Midbrain (tissue), 1 donor: ENCODE measurements at places on chromosomes 12 and 14.

- DNase-seq = no peak
Measured at GRCh38 chr12:76041406-76041805, 9.8 kb upstream of the PHLDA1 start.

GRCh38 chr14:71478542-71478941 lies 453.7 kb upstream of the RGS6 start:
- peak; percentile 23 for DNase-seq

DNA sequence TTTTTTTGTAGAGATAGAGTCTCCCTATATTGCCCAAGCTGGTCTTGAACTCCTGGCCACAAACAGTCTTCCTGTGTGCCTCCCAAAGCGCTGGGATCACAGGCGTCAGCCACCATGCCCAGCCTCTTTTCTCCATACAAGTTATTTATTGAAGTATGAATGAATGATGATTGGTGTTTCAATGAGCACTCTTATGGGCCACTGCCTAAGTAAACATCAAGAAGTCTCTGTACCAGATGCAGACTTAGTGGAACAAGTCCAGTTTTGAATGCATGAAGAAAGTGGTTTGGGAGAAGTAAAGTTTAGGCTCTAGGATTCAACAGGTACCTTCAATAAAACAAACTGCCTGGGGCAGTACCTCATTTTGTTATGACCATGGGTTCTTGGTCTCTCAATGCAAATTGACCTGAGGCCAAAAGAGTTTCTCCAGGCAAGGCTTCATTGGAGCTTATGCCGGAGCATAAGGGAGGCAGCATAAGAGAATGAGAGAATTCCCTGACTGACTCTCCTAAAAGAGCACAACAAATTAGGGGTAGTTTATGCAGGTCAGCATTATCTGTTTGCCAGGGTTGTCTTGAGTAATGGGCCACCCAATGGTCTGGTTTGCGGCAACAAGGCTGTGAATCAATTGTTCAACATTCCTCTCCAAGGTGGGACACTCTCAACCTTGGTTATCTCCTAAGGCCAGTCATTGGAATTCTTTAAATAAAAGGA lies 1.1 kb upstream of the GMFB start:
- no peak for DNase-seq

DNA sequence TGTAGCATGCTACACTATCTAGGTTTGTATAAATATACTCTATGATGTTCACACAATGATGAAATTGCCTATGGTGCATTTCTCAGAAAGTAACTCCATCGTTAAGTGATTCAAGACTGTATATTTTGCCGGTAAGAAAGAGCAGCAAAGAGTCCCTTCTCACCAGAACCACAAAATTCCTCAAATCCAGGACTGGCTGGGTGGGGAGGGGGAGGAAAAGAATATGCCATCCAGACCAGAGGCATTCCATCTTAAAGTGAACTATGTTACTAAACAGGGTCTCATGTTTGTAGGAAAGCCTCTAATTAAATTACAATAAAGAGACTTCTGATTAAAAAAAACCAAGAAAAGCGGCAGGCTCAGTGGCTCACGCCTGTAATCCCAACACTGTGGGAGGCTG lies 11.5 kb downstream of the UBE2N start:
- no peak for DNase-seq

DNA sequence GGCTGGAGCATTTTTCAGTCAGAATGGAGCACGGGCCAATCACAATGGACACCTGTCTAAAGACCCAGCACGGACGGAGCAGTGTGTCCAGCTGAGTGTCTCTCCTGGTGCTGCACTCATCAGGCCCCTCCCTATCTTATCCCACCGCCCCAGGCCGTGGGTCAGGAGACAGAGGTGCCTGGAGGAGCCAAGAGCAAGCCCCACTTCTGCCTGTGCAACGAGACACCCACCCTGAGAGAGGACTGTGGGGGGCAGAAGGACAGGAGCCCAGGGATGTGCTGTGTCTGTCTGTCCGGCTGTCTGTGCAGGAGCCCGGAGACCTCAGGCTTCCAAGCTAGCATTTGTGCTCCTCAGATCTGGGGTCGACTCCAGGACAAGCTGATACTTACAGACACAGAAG lies 69.6 kb upstream of the SFSWAP start:
- no peak for DNase-seq

GRCh38 chr14:69610874-69611171 lies 573 bp upstream of the SUSD6 start:
- DNase-seq = peak; percentile 41

GRCh38 chr12:53113951-53114350 lies 10.7 kb downstream of the SOAT2 start:
- DNase-seq = no peak

- no peak for DNase-seq
Measured at GRCh38 chr14:58537004-58537403, 100.8 kb upstream of the DACT1 start.

- DNase-seq = no peak
Measured at GRCh38 chr12:6469092-6469491, 1.4 kb downstream of the VAMP1 start.

- DNase-seq = peak; percentile 76
Measured at GRCh38 chr12:5745251-5745888, 199.7 kb downstream of the ANO2 start.

- DNase-seq = no peak
Measured at GRCh38 chr12:103887738-103888137, 42.5 kb upstream of the HSP90B1 start.

GRCh38 chr14:51304941-51305340 lies 64.9 kb downstream of the TMX1 start:
- DNase-seq = no peak

DNA sequence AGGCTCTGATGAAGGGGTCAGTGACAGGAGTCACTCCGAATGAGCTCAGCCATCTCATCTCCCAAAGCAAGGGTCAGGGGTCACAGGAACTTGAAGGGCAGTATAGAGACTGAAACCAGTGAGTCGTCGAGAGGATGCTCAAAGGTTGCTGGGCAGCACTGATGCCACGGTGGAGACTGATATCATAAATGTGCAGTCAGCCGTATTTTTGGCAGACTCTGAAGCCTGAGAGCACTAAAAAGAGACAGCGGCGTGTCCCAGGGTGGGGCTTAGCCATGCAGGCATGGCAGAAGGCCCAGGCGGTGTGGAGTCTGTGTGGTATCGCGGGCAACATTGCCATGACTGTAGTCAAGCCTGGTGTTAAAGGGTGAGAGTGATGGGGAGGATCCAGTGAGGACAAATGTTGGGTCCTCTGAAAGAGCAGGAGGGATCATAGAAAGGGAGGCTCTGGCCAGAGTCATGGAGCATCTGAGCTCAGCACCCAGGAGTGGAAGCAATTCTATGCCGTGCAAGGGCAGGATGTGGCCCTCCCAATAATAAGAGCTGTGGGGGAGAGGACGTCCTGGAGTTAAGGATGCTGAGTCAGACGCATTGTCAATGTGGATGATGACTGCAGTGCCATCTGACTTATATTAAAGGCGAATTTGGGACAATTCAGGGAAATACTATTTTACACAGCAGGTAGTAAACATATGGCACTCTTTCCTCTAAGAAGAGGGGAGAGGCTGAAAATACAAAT lies 241.2 kb upstream of the FKBP4 start:
- DNase-seq = no peak

DNA sequence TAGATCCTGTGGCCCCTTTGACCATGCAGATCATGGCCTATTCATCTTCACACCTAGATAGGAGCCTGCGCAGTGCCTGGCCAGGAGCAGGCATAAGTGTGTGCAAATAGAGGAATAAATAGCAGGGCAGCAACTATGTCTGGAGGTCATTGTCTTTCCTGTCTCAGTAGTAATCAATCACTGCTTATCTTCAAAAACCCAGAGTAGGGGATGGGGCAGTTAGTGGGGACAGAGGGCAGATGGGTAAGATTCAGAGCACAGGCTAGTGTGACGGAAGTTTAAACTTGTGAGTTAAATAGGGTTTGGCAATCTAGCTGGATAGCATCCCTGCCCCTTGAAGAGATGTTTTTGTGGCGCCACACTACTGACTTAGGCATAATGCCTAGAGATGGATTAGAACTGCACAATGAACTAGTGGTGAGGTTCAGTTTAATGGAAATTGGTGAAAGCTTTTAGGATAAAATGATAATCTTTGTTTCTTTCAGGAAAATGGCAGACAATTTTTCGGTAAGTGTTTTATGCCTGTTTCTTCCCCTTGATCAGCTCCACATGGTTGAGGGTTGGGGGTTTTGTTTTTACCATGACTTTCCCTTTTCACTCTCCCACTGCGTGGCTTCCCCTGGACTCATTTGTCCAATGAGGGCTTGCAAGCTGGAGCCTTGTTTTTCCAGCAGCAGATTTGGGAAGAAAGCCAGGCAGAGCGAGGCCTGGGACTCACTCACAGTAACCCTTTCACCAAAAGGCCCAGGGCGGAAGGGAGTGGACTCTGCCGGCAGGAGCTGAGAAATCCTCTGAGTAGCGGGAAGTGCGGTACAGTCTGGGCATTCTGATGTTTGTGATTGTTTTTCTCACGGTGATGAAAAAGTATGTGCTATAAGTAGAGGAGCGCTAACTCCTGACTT lies 8.1 kb downstream of the LGALS3 start:
- peak; percentile 70 for DNase-seq

DNA sequence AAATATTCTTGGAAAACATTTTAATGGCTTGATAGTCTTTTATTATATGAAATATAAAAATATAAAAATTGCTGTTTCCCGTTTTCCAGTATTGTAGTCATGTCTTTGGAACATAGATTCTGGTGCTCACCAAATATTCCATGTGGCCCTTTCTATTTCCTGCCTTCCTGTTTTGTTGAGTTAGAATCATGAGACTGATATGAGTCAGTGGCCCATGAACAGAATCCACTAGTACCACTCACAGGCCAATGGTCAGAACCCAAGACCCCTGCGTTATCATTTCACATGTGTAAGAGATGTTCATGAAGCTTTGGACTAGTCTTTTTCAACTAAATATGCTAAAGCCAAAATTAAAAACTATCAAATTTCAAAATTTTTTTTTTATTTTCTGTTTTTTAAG lies 56.9 kb downstream of the BICD1 start:
- no peak for DNase-seq

- no peak for DNase-seq
Measured at GRCh38 chr12:75130811-75131210, 78.8 kb downstream of the KCNC2 start.

DNA sequence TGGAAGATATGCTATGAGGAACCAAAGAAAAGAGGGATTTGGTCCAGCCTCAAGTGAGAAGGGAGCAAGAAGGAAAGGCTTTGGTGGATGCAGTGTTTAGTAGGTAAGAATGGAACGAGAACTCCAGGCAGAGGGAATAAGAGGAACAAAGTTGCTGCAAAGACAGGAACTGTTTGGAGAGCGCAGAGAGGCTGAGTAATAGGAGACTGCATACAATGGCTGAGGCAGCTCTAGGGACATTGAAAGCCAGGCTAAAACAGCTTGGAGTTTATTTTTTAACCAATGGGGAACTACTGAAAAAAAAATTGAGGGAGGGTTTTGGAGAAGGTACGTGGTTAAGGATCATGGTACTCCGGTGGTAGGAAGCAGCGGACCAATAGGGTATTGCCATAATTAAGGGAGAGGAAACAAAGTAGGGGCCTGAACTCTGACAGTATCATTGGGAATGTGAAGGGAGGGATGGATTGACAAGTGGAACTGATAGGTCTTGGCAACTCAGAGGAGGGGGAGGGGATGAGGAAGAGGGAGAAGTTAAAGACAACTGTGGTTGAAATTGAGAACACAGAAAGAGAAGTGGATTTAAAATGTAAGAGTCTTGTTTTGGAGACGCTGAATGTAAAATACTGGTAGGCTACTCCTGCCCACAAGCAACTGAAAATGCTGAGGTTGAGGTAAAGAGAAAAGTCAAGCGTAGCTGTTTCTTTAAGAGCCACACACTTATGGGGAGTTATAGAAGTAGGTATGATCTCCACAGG lies 4.8 kb downstream of the ASCL4 start:
- no peak for DNase-seq

DNA sequence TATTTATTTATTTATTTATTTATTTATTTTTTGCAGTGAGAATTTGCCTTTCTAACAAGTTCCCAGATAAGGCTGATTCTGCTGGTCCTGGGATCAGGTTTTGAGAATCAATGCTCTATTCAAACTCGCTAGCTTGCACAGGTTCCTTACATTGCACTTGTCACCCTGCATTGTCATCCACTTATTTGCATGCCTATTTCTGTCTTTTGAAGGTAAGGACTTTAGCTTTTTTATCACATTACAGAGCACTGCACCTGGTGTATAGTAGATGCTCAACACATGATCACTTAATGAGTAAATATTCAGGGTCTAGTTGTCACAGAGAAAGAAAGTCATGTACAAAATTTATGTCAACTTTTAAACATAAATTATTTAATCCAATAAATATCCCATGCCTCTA lies 219.7 kb upstream of the BTG1 start:
- DNase-seq = no peak

- no peak for DNase-seq
Measured at GRCh38 chr14:56040121-56040520, 78.1 kb upstream of the PELI2 start.

GRCh38 chr14:73238424-73238852 lies 1.1 kb downstream of the PAPLN start:
- no peak for DNase-seq

DNA sequence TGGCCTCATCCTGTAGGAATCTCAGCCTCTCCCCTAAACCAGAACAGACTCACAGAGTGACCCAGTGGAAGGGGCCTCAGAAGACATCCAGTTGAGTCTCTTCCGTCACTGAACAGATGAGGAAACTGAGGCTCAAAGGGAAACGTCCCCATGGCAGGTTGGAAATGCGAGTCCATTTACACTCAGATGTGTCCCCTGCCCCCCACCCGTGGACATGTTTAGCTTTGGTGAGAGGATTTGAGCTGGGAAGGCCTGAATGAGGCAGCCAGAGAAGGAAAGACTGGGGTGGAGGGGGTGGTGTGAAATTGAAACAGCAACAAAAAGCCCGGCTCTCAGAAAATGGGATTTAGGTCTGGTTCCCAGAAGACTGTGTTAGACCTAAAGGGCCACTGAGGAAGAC lies 1.7 kb downstream of the FAIM2 start:
- DNase-seq = no peak

GRCh38 chr12:100326208-100326607 lies 30.7 kb upstream of the SLC17A8 start:
- DNase-seq = no peak

DNA sequence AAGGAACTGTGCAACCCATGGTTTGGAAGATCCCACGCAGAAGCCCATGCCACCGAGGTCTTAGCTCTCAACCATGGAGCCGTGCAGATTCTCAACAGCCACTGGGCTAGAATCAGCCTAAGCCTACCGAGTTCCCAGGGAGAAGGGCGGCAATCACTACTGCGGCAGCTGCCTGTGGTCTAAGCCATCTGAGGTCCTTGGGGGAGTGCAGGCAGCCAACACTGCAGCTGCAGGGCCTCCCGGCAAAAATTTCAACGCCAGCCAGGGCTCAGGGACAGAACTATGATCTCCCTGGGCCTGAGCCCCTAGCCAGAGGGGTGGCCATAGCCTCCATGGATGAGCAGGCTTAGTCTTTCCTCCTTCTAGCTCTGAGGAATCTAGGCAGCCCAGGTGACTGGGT lies 156.8 kb upstream of the CLEC14A start:
- DNase-seq = no peak

GRCh38 chr12:105443802-105444652 lies 113.5 kb downstream of the C12orf75 start:
- DNase-seq = no peak

DNA sequence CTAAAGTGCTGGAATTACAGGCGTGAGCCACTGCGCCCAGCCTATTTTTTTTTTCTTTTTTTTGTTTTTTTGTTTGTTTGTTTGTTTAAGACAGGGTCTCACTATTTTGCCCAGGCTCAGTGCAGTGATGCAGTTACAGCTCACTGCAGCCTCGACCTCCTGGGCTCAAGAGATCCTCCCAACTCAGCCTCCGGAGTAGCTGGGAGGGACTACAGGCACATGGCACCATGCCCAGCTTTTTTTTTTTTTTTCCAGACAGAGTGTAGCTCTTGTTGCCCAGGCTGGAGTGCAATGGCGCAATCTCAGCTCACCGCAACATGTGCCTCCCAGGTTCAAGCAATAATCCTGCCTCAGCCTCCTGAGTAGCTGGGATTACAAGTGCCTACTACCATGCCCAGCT lies 5.8 kb upstream of the ITFG2 start:
- no peak for DNase-seq
